Esophagus squamous epithelium (tissue), 5 donors: ENCODE measurements at places on chromosomes 2 and 18. TPM values are rescaled to one million over a fixed set of nuclear protein-coding genes. Genes with fewer than 3 reads are reported as not detected.
A peak's percentile ranks its signal among the peaks of the same experiment; 100 is the strongest.

- H3K4me3 ChIP-seq, result no peak overlapping the region
- H3K27ac ChIP-seq, result no peak overlapping the region
- no peak for DNase-seq
- H3K36me3 ChIP-seq, result no peaks in the 10 kb centered on the region
These were observed 2.1 kb upstream of the CXCR1 start for GRCh38 chr2:218168635-218169462.

- DNase-seq, result no peak
- no peak overlapping the region for H3K27ac ChIP-seq
- H3K4me3 ChIP-seq, result no peak overlapping the region
- no peaks in the 10 kb centered on the region for H3K36me3 ChIP-seq
These were observed 481.3 kb upstream of the CHAC2 start for GRCh38 chr2:53286345-53286744.

Gene CDH2
- 0.18 TPM for total RNA-seq

GRCh38 chr2:75632091-75632701 is 14.4 kb upstream of the MRPL19 start:
- no peaks in the 10 kb centered on the region for H3K36me3 ChIP-seq
- no peaks in the 10 kb centered on the region for H3K4me1 ChIP-seq
- H3K27me3 ChIP-seq, result no peaks in the 10 kb centered on the region
- no peak for DNase-seq

GRCh38 chr2:1633936-1634587 is 110.3 kb downstream of the PXDN start:
- H3K27ac ChIP-seq, result no peak overlapping the region
- no peak overlapping the region for H3K4me3 ChIP-seq
- DNase-seq, result no peak

GRCh38 chr2:28164280-28164801 is 228.3 kb upstream of the FOSL2 start:
- no peaks in the 10 kb centered on the region for H3K36me3 ChIP-seq
- no peak overlapping the region for H3K4me3 ChIP-seq
- no peaks in the 10 kb centered on the region for H3K27me3 ChIP-seq
- peaks cover 54% of the 10 kb centered on the region for H3K4me1 ChIP-seq
- peak overlapping the region; percentile 46 for H3K27ac ChIP-seq

- H3K27ac ChIP-seq, result no peak overlapping the region
- no peaks in the 10 kb centered on the region for H3K27me3 ChIP-seq
- peaks cover 20% of the 10 kb centered on the region for H3K4me1 ChIP-seq
- H3K36me3 ChIP-seq, result no peaks in the 10 kb centered on the region
These were observed 76.4 kb downstream of the TMEM247 start for GRCh38 chr2:46555646-46556234.

DNA sequence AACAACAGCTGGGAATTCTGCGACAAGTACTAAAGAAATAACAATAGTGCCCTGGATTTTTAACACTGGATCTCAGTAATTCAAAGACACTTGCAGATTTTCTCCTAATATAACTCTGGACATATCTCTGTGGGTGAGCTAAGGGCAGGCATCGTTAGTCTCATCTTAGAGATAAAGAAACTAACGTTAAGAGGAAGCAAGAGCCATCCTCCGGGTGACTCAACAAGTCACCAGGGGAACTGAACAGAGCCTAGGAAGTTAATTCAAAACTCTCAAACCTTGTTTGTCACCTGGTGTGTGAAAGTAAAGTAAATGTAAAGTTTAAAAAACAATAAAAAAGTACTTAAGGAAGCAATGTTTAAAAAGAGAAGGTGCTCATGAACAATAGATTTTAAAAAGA is 41.6 kb upstream of the NRP2 start:
- no peaks in the 10 kb centered on the region for H3K27me3 ChIP-seq
- no peaks in the 10 kb centered on the region for H3K4me1 ChIP-seq
- DNase-seq, result no peak
- no peak overlapping the region for H3K4me3 ChIP-seq

- no peak overlapping the region for H3K27ac ChIP-seq
- H3K4me1 ChIP-seq, result no peaks in the 10 kb centered on the region
- no peak overlapping the region for H3K4me3 ChIP-seq
- no peaks in the 10 kb centered on the region for H3K36me3 ChIP-seq
- DNase-seq, result no peak
- no peaks in the 10 kb centered on the region for H3K27me3 ChIP-seq
These were observed 1016.8 kb downstream of the CNTNAP5 start for GRCh38 chr2:125041846-125042245.

DNA sequence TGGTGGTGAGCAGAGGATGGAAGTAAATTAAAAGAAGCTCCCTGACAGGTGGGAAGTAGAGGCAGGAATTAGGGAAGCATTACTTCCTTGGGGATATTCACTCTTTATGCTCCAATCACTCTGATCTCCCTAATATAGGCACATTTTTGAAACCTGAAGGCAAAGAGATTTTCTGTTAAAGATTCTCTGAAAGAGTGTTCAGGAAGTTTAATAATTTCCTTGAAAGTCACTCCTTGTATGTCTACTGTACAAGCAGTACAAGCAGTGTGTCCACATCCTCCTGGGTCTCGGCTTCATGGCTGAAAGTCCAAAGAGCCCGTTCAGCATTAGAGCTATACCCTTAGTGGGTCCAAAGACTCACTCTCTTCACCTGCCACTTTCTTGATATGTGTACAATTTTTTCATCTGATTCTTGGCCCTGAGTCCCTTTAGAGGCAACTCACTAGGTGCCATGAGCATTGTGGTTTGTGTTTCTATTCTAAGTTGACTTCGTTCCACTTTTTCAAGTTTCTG is 60.2 kb downstream of the AAK1 start:
- H3K4me3 ChIP-seq, result no peak overlapping the region
- no peaks in the 10 kb centered on the region for H3K36me3 ChIP-seq
- DNase-seq, result no peak
- no peaks in the 10 kb centered on the region for H3K27me3 ChIP-seq

DNA sequence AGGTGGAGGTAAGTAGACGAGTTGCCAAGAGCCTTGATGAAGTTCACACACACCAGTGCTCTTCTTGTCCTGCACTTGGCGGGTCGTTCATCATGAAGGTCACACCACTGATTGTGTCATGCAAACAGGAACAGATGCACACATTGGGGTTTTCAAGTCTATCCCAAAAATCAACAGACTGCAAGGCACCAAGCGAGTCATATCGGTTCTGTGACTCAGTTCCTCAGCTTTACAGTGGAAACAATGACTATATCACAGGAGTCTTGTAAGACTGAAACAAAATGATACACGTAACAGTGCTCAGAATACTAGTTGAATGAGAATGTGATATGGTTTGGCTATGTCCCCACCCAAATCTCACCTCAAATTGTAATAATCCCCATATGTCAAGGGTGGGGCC is 526.9 kb upstream of the ID2 start:
- no peak overlapping the region for H3K27ac ChIP-seq
- DNase-seq, result no peak
- no peaks in the 10 kb centered on the region for H3K4me1 ChIP-seq
- H3K4me3 ChIP-seq, result no peak overlapping the region
- H3K36me3 ChIP-seq, result no peaks in the 10 kb centered on the region

GRCh38 chr2:162317058-162317742 is 1.3 kb downstream of the IFIH1 start:
- peak overlapping the region; percentile 99 for H3K27ac ChIP-seq
- H3K4me1 ChIP-seq, result peaks cover 73% of the 10 kb centered on the region
- H3K36me3 ChIP-seq, result no peaks in the 10 kb centered on the region
- H3K27me3 ChIP-seq, result no peaks in the 10 kb centered on the region
- peak overlapping the region; percentile 87 for H3K4me3 ChIP-seq

GRCh38 chr18:75264195-75264594 is 53.6 kb downstream of the TSHZ1 start:
- DNase-seq, result no peak
- H3K4me3 ChIP-seq, result no peak overlapping the region
- no peaks in the 10 kb centered on the region for H3K27me3 ChIP-seq
- no peaks in the 10 kb centered on the region for H3K36me3 ChIP-seq
- H3K27ac ChIP-seq, result no peak overlapping the region

GRCh38 chr18:65235966-65236624 is 514.7 kb upstream of the CDH7 start:
- no peaks in the 10 kb centered on the region for H3K36me3 ChIP-seq
- no peak overlapping the region for H3K4me3 ChIP-seq
- H3K27me3 ChIP-seq, result no peaks in the 10 kb centered on the region
- no peak for DNase-seq

Gene SIX3
- not detected for total RNA-seq

DNA sequence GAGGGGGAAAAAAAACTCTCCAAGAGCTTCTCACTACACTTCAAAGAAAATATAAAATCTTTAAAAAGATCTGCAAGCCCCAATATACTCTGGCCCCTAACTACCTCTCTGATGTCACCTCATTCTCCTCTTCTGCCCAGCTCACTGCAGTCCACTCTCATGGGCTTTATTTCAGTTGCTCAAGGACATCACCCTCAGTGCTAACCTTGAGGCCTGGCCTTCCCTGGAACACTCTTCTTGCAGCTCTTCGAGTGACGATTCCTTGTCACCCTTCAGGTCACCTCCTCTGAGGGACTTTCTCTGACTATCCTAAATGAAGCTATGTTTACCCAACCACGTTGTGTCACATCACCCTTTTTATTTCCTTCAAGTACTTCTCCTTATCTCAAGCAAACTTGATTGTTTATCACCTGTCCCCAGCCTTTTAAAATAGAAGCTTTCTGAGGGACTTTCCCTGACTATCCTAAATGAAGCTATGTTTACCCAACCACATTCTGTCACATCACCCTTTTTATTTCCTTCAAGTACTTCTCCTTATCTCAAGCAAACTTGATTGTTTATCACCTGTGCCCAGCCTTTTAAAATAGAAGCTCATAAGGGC is 10.4 kb downstream of the RTTN start:
- H3K36me3 ChIP-seq, result peaks cover 91% of the 10 kb centered on the region
- no peak for DNase-seq
- no peak overlapping the region for H3K4me3 ChIP-seq
- H3K4me1 ChIP-seq, result no peaks in the 10 kb centered on the region
- H3K27me3 ChIP-seq, result no peaks in the 10 kb centered on the region

Gene PUM2
- 42.2 TPM for total RNA-seq

DNA sequence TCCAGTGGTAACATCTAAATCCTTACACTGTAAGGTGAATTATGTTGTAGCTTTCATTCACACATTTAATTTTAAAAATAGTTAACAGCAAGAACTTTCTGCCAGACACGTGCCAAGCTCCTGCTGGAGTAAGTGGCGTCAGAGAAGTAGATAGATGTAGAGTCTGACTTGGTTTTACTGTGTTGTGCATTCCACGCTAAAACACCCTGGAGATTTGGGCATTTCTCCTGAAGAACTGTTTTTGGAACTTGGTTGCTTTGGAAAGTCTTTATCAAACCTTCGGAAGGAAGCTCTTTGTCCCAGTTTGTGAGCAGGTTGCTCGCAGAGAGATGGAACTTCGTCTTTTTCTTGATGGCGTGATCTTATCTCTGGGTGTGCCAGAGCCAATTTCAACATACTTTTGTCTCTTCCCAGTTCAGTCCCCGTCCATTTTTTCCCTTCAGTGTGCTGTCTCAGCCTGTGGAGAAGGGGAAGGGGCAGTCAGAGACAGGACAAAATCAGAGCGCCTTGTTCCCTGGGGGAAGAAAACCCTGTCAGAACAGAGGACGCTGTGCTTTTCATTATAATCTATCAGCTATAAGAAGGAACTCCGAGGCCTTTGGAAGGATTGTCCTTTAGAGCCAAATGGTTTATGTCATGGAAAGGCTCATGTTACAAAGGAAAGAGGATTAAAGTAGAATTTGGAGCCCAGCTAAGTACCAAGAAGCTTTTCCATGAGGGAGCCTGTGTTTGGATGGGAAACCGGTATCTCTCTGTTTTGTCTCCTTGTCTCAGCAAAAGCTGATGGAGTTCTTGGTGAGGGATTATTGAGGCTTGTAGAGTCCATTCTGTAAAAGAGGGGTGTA is 18.9 kb downstream of the GRHL1 start:
- peak overlapping the region; percentile 76 for H3K27ac ChIP-seq
- no peaks in the 10 kb centered on the region for H3K36me3 ChIP-seq
- H3K27me3 ChIP-seq, result no peaks in the 10 kb centered on the region
- DNase-seq, result no peak

DNA sequence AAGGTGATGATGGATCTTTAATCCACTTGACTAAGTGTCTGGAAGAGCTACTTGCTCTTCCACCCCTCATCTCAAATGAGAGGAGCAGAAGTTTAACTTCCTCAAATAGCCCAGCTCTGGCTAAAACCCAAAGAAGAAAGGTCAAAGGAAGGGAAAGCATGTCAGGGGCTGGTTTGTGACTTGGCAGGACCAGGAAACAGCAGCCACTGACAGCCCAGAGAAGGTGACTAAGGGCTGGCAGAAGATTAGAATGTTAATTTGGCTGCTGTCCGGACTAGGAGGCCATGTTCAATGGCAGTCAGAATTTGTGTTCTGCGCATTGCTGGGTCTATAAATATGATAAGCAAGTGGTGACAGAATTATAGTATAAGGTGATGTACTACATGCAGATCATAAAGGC is 386.2 kb downstream of the SETBP1 start:
- H3K27me3 ChIP-seq, result no peaks in the 10 kb centered on the region
- H3K36me3 ChIP-seq, result no peaks in the 10 kb centered on the region
- H3K4me1 ChIP-seq, result no peaks in the 10 kb centered on the region
- H3K27ac ChIP-seq, result no peak overlapping the region
- H3K4me3 ChIP-seq, result no peak overlapping the region

Gene FNDC4
- 13.9 TPM for total RNA-seq

Gene PTPN4
- 30.1 TPM for total RNA-seq

Gene PARD3B
- total RNA-seq, result 4.4 TPM

DNA sequence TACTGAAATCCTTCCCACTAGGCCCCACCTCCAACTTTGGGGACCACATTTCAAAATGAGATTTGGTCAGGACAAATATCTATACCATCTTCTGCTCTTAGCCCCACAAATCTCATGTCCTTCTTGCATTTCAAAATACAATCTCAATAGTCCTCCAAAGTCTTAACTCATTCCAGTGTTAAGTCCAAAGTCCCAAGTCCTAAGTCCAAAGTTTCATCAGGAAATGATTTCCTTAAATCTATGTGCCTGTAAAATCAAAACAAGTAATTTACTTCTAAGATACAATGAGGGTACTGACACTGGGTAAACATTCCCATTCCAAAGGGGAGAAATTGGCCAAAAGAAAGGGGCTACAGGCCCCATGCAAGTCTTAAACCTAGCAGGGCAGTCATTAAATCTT is 40.5 kb upstream of the TNP1 start:
- H3K27ac ChIP-seq, result no peak overlapping the region
- no peak overlapping the region for H3K4me3 ChIP-seq
- no peaks in the 10 kb centered on the region for H3K27me3 ChIP-seq
- H3K4me1 ChIP-seq, result no peaks in the 10 kb centered on the region
- no peak for DNase-seq

Gene FAHD2B
- 11.1 TPM for total RNA-seq

Gene NAT8
- not detected for total RNA-seq

- H3K36me3 ChIP-seq, result no peaks in the 10 kb centered on the region
- H3K4me3 ChIP-seq, result no peak overlapping the region
- no peaks in the 10 kb centered on the region for H3K27me3 ChIP-seq
- no peak overlapping the region for H3K27ac ChIP-seq
These were observed 54.1 kb downstream of the EML4 start for GRCh38 chr2:42223067-42223854.

DNA sequence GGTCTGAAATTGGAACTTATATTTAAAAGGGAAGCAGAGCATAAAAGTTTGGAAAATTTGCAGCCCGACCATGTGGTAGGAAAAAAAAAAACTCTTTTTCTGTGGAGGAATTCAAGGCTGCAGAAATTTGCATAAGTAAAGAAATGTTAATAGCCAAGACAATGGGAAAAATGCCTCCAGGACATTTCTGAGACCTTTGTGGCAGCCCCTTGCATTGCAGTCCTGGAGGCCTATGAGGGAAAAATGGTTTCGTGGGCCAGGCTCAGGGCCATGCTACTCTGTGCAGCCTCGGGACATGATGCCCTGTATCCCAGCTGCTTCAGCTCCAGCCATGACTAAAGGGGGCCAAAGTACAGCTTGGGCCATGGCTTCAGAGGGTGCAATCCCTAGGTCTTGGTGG is 71.9 kb upstream of the SLC16A14 start:
- H3K27me3 ChIP-seq, result no peaks in the 10 kb centered on the region
- no peaks in the 10 kb centered on the region for H3K4me1 ChIP-seq
- no peaks in the 10 kb centered on the region for H3K36me3 ChIP-seq
- no peak for DNase-seq
